Type B pancreatic cell (in vitro differentiated cells): ENCODE measurements at places on chromosomes 2 and 18. TPM values are rescaled to one million over a fixed set of nuclear protein-coding genes. Genes with fewer than 3 reads are reported as not detected.

GRCh38 chr2:235812185-235812665, 318.4 kb downstream of the AGAP1 start:
- H3K4me3 ChIP-seq: no peak overlapping the region
- no peak overlapping the region for H3K27ac ChIP-seq
- no peaks in the 10 kb centered on the region for H3K27me3 ChIP-seq
- H3K36me3 ChIP-seq: peaks cover 40% of the 10 kb centered on the region
- no peak for DNase-seq

DNA sequence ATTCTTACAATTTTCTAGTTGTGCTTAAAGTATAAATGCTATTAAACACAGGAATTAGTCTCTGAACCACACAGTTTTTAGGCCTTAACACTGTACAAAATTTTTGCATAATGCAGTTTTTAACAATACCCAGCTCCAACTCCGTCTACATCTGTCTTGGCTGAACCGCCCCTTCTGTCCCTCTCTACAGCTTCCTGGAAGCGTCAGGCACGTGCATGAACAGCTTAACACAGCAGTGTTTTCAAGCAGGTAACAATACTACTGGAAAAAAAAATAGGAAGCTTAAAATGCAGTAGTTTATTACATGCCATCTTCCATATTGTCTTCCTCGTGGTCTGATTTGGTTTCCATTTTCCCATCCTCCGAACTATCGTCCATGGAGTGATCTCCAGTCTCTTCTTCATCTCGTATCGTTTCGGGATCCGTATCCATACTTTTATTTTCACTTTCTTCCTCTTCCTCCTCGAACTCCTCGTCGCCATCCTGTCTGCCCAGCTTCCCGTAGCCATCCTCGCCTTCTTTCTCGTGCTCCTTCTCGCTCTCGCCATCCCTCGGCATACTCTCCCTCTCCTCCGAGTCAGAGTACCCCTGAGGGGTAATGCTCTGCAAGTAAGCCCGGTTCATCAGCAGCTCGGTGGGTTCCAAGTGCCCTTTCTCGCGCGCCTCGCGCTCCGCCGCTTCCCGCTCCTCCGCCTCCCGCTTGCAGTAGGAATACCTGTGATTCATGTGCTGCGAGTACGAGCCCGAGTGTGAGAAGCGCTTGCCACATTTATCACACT, 130.6 kb downstream of the ZEB2 start:
- H3K4me3 ChIP-seq: no peak overlapping the region
- no peaks in the 10 kb centered on the region for H3K4me1 ChIP-seq
- H3K27me3 ChIP-seq: peaks cover 6% of the 10 kb centered on the region
- no peak overlapping the region for H3K27ac ChIP-seq
- peaks cover 13% of the 10 kb centered on the region for H3K36me3 ChIP-seq
- no peak for DNase-seq

- DNase-seq: no peak
- H3K36me3 ChIP-seq: peaks cover 3% of the 10 kb centered on the region
- H3K27ac ChIP-seq: no peak overlapping the region
These were observed 1152.8 kb upstream of the CELF4 start for GRCh38 chr18:38718365-38718901.

DNA sequence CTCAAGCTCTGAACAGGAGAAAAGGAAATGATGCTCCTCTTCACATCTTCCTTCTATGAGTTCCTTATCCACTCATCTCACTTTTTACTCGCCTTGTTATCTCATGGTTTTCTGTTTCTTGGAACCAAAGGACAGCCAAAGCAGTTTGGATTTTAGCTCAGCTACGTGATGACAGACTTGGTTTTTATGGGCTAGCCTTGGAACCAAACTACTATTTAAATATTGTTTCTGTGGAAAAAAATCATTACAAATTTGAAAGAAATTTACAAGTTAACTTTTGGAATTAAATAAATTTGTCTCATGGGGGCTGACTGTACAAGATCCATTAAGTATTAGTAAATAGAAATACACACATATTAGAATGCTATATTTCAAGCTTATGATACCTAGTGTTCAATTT, 727.8 kb upstream of the FANCL start:
- H3K4me1 ChIP-seq: peaks cover 38% of the 10 kb centered on the region
- H3K36me3 ChIP-seq: peaks cover 3% of the 10 kb centered on the region
- no peak overlapping the region for H3K4me3 ChIP-seq
- no peak overlapping the region for H3K27ac ChIP-seq
- no peak for DNase-seq
- no peaks in the 10 kb centered on the region for H3K27me3 ChIP-seq

- peaks cover 69% of the 10 kb centered on the region for H3K36me3 ChIP-seq
- peaks cover 23% of the 10 kb centered on the region for H3K4me1 ChIP-seq
- H3K4me3 ChIP-seq: peak overlapping the region; percentile 22
- peak overlapping the region; percentile 15 for H3K27ac ChIP-seq
- no peaks in the 10 kb centered on the region for H3K27me3 ChIP-seq
These were observed 42.4 kb downstream of the MEIS1 start for GRCh38 chr2:66477135-66477842.

DNA sequence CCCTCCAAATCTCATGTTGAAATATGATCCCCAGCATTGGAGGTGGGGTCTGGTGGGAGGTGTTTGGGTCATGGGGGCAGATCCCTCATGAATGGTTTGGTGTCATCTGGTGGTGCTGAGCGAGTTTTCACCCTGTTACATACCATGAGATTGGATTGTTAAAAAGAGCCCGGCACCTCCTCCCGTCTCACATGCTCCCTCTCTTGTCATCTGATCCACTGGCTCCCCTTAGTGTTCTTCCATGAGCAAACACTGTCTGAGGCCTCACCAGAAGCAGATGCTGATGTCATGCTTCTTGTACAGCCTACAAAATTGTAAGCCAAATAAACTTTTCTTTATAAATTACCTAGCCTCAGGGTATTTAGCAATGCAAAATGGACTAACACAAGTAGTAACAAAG, 405.0 kb upstream of the SLC39A10 start:
- H3K27me3 ChIP-seq: no peaks in the 10 kb centered on the region
- no peaks in the 10 kb centered on the region for H3K36me3 ChIP-seq
- no peak for DNase-seq

DNA sequence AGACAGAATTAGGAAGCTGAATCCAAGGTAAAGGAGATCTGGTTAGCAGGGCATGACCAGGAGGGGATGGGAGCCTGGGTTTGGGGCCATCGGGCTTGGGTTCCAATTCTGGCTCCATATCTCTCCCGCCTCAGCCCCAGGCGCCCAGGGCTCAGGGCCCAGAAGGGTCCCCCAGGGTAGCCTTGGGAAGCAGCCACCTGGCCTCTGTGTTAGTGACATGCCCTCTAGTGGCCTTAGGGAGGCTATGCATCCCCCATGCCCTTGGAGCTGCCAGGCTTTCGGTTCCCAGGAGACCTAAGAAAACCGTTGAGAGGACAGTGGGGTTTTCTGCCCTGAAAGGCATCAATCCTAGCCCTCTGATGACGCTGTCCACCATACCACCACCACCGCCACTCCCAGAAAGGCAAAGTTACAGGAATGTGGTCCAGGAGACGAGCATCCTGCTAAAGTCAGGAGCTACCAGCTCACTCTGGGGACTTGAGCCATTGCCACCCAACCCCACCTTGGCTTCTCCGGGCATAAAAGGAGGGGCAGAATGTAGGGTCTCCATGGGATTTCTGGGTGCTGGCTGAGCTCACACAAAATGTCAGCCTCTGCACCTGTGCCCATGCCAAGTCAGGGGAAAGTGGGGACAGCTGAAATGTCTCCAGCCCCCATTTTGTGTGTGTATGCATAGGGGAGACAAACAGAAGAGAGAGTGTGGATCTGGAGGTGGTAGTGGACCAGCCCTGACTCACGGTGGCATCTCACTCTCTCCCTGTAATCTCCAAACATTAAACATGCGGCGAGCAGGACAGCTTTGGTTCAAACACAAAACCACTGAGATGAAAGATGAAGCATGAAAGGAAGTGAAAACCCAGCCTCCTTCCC, 56.5 kb downstream of the EMX1 start:
- DNase-seq: no peak
- H3K4me1 ChIP-seq: no peaks in the 10 kb centered on the region
- no peak overlapping the region for H3K27ac ChIP-seq
- H3K36me3 ChIP-seq: no peaks in the 10 kb centered on the region

DNA sequence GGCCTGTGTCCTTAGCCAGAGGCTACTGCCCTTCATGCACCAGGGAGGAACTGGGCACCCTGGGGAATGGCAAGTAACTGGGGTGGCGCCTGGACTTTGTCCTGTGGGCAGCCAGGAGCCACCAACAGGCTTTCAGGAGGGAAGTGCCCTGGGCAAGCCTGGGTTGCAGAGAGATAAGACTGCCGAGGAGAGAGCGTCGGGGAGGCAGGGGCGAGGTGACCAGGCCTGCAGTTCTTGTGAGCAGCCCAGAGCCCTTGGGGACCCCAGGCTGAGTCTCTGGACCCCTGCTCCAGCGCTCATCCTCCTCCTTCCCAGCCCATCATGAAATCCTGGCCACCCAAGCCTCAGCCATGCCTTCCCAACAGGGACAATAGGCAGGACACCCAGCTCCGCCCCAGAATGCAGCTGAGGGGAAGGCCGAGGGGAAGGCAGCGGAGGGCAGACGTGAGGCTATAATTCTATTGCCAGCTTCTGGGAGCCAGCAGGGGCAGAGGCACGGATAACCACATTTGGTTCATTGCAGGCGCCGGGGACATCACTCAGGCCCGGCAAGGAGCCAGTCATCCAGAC, 25.1 kb downstream of the ADRA2B start:
- peaks cover 5% of the 10 kb centered on the region for H3K36me3 ChIP-seq
- H3K27ac ChIP-seq: no peak overlapping the region
- peaks cover 15% of the 10 kb centered on the region for H3K4me1 ChIP-seq
- H3K27me3 ChIP-seq: no peaks in the 10 kb centered on the region

GRCh38 chr18:54939361-54939917, 19.8 kb downstream of the CCDC68 start:
- DNase-seq: no peak
- H3K4me1 ChIP-seq: no peaks in the 10 kb centered on the region
- no peak overlapping the region for H3K4me3 ChIP-seq
- no peaks in the 10 kb centered on the region for H3K36me3 ChIP-seq

DNA sequence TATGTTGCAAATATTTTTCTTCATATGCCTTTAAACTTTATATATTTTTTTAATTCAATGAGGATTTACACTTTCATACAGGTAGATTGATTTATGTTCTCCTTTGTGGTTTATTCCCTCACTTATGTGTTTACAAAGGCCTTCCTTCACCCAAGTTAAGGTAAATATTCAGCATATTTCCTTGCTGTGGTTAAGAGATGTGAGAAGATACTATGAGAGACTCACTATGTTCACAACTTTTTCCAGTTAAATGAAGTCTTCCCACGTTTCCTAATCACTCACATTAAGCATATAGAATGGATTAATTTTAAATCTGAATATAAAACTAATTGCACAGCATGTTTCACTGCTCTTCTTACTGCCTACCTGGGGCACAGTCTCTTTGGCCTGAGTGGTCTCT, 597 bp downstream of the PECR start:
- DNase-seq: no peak
- no peaks in the 10 kb centered on the region for H3K27me3 ChIP-seq
- peak overlapping the region; percentile 89 for H3K4me3 ChIP-seq
- peak overlapping the region; percentile 64 for H3K27ac ChIP-seq
- peaks cover 33% of the 10 kb centered on the region for H3K4me1 ChIP-seq
- no peaks in the 10 kb centered on the region for H3K36me3 ChIP-seq

GRCh38 chr2:106863387-106863786, 22.6 kb downstream of the ST6GAL2 start:
- peaks cover 11% of the 10 kb centered on the region for H3K4me1 ChIP-seq
- no peak for DNase-seq
- H3K36me3 ChIP-seq: peaks cover 16% of the 10 kb centered on the region
- no peak overlapping the region for H3K27ac ChIP-seq

DNA sequence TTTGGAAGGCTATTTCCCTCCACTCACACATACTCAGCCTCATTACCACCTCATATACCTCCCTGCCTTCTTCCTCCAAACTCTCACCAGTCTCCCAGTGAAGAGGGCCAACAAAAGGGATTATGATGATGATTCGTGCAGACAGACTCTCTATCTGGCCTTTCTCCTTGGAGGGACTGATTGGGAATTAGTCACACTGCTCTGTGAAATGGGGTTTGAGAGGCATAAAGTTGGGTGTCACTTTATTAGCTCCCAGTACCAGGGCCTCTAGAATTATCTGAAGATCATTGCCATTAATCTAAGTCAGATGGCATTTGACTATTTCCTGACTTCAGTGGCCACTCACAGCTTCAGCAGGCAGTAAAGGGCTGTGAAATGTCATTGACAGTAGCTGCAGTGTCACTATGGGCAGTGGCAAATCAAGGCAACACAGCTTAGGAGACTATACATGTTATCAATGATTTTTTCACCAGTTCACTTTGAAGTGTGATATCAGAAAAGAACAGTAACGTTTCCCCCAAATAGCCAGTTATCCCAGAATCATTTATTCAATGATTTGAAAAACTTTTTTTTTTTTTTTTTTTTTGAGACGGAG, 17.4 kb downstream of the CNRIP1 start:
- H3K27ac ChIP-seq: no peak overlapping the region
- H3K4me1 ChIP-seq: no peaks in the 10 kb centered on the region
- no peak overlapping the region for H3K4me3 ChIP-seq
- H3K36me3 ChIP-seq: no peaks in the 10 kb centered on the region
- DNase-seq: no peak
- no peaks in the 10 kb centered on the region for H3K27me3 ChIP-seq

GRCh38 chr18:79576686-79577351, 102.8 kb upstream of the CTDP1 start:
- H3K36me3 ChIP-seq: no peaks in the 10 kb centered on the region
- H3K4me3 ChIP-seq: no peak overlapping the region
- H3K27ac ChIP-seq: no peak overlapping the region
- H3K4me1 ChIP-seq: peaks cover 3% of the 10 kb centered on the region
- H3K27me3 ChIP-seq: no peaks in the 10 kb centered on the region

DNA sequence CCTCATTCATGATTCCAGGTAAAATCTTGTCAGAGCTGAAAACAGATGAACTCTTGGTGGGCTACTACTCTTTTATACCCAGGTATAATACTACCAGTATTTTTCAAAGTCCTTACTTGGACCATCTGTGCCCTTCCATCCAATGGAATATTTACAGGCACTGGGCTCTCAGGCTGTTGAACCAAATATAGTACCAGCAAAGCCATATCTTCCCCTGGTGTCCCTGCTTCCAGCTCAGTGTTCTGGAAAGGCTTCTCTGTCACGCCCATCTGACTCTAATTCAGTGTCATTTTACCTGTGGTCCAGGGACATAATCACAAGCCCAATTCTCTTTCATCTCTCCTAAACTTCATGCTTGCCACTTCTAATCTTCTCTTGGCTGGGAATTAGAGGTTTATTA, 119.2 kb upstream of the STK17B start:
- H3K4me3 ChIP-seq: no peak overlapping the region
- H3K36me3 ChIP-seq: peaks cover 9% of the 10 kb centered on the region
- H3K27ac ChIP-seq: peak overlapping the region; percentile 99
- H3K27me3 ChIP-seq: no peaks in the 10 kb centered on the region

GRCh38 chr2:161555826-161556225, 68.4 kb upstream of the SLC4A10 start:
- H3K27me3 ChIP-seq: no peaks in the 10 kb centered on the region
- no peaks in the 10 kb centered on the region for H3K4me1 ChIP-seq
- H3K36me3 ChIP-seq: no peaks in the 10 kb centered on the region
- DNase-seq: no peak

GRCh38 chr2:10497797-10498251, 49.7 kb upstream of the ODC1 start:
- peaks cover 29% of the 10 kb centered on the region for H3K27me3 ChIP-seq
- peaks cover 10% of the 10 kb centered on the region for H3K4me1 ChIP-seq
- no peaks in the 10 kb centered on the region for H3K36me3 ChIP-seq
- DNase-seq: no peak
- H3K4me3 ChIP-seq: no peak overlapping the region

The RBKS gene
- total RNA-seq: 2.6 and 3.2 TPM in 2 replicates

The SOWAHC gene
- 15.5 and 25.6 TPM in 2 replicates for total RNA-seq

The ANO7 gene
- 1.7 and 3.3 TPM in 2 replicates for total RNA-seq

The STARD6 gene
- total RNA-seq: not detected in 2 replicates

The HOXD4 gene
- total RNA-seq: 37.0 TPM in 1 of 2 replicates, not detected in the other

The CFAP221 gene
- total RNA-seq: 1.6 and 4.8 TPM in 2 replicates
